ENCODE measurements at places on chromosomes 12 and 14. TPM values are rescaled to one million over a fixed set of nuclear protein-coding genes. Genes with fewer than 3 reads are reported as not detected.

HOXC9 gene
- total RNA-seq: 5.0 TPM

SCNN1A gene
- total RNA-seq: 0.57 TPM

BICDL1 gene
- total RNA-seq: not detected

TAS2R31 gene
- total RNA-seq: 7.7 TPM

CLBA1 gene
- 12.0 TPM for total RNA-seq

PIWIL1 gene
- not detected for total RNA-seq

IL26 gene
- total RNA-seq: not detected

STON2 gene
- total RNA-seq: not detected

BBS10 gene
- 7.4 TPM for total RNA-seq

TAS2R7 gene
- total RNA-seq: not detected

MAPK1IP1L gene
- total RNA-seq: 28.7 TPM

RND1 gene
- 0.44 TPM for total RNA-seq

TMTC1 gene
- 26.7 TPM for total RNA-seq

LYZ gene
- total RNA-seq: 1.0 TPM

GRIN2B gene
- not detected for total RNA-seq

DNAH10 gene
- total RNA-seq: 0.88 TPM

CFAP73 gene
- not detected for total RNA-seq

PAWR gene
- 29.5 TPM for total RNA-seq

KERA gene
- not detected for total RNA-seq

LRFN5 gene
- 3.6 TPM for total RNA-seq

CLEC9A gene
- total RNA-seq: not detected

NEDD1 gene
- 17.7 TPM for total RNA-seq

ESR2 gene
- not detected for total RNA-seq

GALNT9 gene
- 0.22 TPM for total RNA-seq

TPH2 gene
- total RNA-seq: not detected

SPX gene
- total RNA-seq: 0.29 TPM

KRT79 gene
- total RNA-seq: 0.72 TPM

STXBP6 gene
- total RNA-seq: 5.6 TPM

TMEM132D gene
- not detected for total RNA-seq

AKAP6 gene
- total RNA-seq: 4.7 TPM

MYL2 gene
- not detected for total RNA-seq

GLIPR1L1 gene
- not detected for total RNA-seq

Measured in placental pericyte (primary cell).